ENCODE measurements at places on chromosomes 3 and 15. TPM values are rescaled to one million over a fixed set of nuclear protein-coding genes. Genes with fewer than 3 reads are reported as not detected.

The NPAP1 gene
- total RNA-seq, result 0.26 TPM

The SEMA3B gene
- 71.1 TPM for total RNA-seq

The PATL2 gene
- 1.6 TPM for total RNA-seq

The ABI3BP gene
- 19.8 TPM for total RNA-seq

The FGF12 gene
- 2.3 TPM for total RNA-seq

The SYNPR gene
- total RNA-seq, result 0.52 TPM

The NOX5 gene
- not detected for total RNA-seq

The GNB4 gene
- 7.3 TPM for total RNA-seq

DNA sequence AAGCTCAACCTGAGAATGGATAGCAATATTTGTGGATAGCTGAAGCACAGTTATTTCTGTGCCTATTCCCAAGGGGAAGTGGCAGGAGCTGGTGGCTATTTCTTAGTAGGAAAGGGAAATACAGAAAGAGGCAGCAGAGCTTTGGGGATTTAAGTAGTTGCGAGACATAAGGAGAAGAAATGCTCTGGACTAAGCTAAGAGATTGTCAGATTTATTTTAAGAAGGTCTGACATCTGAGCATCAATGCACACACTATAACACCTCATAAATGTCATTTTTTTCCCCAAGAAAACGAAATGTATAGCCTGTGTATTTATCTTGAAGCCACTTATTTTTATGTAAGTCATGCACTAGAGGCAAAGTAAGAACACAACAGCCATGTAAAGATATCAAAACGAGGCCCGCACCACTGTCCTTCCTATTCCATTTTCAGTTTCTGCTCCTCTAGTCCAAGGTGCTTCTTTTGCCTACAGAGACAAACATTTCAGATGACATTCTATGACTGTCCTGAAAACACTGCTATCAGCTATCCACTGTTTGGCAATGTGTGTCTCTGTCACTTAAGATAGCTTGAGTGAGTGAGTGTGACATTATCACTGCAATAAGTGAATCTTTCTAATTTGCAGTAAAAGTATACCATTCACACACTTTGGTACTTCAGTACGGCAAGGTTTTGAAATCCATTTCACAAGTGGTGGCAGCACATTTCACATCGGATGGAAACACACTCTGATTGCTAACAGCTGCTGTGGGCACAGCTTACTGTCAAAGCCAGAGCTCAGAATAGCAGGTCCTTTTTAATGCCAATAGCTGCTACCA, 62.7 kb upstream of the ICE2 start:
- no peak for DNase-seq

GRCh38 chr15:68629519-68630210, 50.9 kb downstream of the CORO2B start:
- no peak for DNase-seq

DNA sequence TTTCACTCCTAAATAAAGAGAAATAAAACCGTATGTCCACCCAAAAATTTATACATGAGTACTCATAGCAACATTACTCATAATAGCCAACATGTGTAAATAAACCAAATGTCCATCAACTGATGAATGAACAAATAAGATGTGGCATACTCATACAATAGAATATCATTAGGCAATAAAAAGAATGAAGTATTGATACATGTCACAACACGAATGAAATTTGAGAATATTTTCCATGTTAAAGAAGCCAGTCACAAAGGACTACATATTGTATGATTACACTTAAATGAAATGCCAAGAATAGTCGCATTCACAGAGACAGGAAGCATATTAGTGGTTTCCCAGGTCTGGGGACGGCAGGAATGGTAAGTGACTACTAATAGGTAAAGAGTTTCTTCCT, 869.2 kb downstream of the IGSF11 start:
- no peak for DNase-seq

GRCh38 chr15:22258398-22259150, 178.2 kb downstream of the OR4M2 start:
- DNase-seq, result no peak

DNA sequence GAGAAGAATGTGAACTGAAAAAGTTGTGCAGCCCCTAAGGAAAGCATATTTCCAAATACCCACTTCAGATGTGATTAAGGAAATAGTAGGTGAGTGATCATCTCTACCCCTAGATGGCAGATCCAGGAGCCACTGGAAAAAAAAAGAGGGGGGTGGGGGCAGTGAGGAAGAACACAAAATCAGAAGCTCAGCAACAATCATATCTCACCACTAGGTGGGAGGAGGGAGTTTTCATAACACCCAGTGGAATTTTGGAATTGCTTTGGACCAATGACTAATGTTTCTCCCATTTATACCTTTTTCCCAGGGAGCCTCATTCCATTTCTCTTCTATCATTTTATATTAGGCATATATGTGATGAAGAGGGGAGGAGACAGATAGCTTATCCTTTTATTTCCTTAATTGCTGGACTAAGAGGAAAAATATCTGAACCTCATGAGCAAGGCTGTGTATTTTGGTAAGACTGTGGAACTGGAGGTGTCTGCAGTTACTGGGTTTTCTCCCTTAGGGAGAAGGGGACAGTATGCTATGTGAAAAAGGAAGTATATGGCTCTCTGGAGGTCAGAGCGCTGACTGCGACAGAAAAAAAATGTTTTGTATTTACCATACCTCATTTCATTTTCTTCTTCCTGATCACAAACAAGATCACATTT, 363.4 kb downstream of the GAP43 start:
- DNase-seq, result no peak

DNA sequence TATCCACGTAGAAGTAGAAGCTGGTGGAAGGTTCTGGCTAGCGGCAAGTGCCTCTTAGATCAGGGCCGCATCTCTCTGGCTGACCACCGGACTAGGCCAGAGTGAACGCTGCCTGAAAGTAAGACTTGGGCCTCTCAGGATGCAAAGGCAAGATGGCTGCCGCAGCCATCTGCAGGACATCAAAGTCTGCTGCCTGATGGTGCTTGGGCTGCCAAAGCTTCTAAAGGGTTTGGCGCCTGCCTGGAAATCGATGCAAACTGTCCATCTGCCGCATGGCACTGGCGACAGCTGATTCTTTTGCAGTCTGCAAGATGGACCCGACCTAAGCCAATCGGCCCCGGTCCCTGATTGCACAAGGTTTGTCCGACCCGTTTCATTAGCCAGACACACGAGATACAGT, 196.7 kb upstream of the TBC1D5 start:
- DNase-seq, result no peak

DNA sequence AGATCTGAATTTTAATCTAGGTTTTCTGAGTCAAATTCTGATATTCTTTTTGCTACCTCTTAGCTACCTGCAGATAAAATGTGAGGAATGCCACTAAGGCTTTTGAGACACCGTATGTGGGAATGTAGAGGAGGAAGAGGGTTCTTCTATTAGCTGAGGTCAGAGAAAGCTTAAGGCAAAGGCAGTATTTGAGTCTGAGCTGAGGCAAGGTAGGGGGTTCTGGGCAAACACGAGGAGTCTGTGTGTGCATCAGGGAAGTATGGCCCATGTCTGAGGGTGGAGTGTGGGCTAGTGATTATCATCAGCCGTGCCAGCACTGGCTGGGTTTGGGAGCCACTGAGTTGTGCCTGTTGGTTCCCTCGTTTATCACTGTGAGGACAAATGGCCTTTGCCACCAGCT, 181.1 kb downstream of the SOX2 start:
- DNase-seq, result no peak

- DNase-seq, result no peak
These were observed 229.6 kb downstream of the IGSF11 start for GRCh38 chr3:118805007-118805406.

DNA sequence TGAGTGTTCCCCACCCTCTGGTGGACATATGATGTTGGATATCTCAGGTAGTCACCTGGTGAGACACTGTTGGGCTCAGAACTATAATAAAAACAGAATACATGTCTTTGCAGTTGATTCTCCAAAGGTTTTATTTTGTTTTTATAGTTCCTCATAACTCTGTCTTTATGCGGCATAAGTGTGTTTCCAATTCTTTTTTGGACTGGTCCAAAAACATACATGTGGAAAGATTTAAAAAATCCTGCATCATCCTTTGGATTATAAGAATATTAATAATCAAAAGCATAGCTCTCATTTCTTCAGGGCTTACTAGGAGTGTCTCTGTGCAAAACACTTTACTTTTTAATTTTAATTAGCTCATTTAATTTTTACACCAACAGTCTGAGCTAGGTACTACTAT, 71.0 kb upstream of the ANKRD34C start:
- DNase-seq, result no peak

DNA sequence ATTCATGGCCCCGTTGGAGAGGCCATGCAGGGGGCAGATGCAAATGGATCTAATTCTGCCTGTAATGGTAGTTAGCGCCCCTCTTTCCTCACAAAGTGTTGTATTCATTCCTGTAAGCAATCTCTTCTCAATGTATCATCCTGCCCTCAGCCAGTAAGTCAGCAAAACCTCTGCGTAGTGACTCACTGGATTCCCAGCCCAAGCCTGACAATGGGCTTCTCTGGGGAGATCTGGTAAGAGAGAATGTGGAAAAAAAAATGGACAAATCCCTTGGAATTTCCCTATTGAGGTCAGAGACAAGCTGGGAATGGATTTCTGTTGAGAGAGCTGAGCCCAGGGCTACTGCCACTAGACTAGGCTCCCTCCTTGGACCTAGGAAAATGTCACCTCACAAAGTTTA, 25.4 kb downstream of the ADPGK start:
- peak; percentile 19 for DNase-seq

- DNase-seq, result no peak
These were observed 309.8 kb downstream of the OXSM start for GRCh38 chr3:26099692-26100091.

DNA sequence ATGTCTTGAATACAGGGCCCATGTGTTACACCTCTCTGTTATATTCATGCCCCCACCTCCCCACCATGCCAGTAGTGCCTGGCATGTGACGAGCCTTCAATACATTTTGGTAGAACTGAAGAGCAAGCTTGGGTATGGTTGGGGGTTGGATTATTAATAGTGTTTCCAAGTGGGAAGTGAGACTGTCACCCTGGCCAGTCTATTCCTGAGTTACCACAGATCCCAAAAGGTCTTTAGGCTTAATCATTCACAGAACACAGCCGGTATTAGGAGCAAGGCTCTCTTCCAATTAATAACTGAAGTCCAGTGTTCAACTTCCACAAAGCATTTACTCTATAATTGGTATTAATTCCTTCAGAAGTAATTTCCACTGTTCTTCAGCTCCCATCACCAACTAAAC, 231.9 kb upstream of the LRTM1 start:
- DNase-seq, result no peak

- no peak for DNase-seq
These were observed 45.5 kb downstream of the TFG start for GRCh38 chr3:100754563-100755334.

GRCh38 chr3:179035232-179035631, 36.4 kb downstream of the ZMAT3 start:
- no peak for DNase-seq

GRCh38 chr3:138559134-138559533, 34.9 kb downstream of the CEP70 start:
- DNase-seq, result no peak

GRCh38 chr3:125151442-125151817, 61.1 kb downstream of the SLC12A8 start:
- DNase-seq, result no peak

DNA sequence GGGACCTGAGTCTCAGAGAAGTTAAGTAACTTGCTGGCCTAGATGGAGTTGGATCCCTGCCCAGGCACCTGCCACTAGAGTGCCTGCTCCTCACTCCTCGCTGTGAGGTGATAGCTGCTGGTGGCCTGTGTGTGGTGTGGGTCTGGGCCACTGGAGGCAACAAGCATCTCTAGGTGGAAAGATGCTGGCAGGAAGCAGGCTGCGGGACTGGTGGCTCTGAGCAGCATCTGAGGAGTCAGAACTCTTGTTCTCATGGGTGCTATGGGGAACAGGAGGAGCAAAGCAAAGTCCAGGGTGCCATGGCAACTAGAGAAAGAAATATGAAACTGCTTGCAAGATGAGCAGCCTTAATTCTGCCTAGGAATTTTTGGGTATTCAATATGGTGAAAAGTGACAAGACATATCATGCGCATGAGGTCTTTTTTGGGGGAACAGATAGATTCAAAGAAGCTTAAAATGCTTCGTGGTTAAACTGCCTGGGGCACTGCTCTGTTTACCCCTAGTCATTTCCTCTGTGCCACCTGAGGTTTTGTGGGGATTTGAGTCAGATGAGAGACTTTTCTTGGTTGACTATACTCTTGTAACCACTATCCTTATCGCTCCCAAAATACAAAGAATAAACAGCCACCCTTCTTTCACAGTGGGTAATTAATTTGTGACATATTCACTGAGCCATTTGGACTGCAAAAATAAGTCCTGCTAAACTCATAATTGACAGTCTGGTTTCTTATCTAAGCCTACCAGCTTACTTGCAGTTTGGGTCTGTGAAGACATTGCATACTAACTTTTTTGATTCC, 50.3 kb downstream of the MED12L start:
- DNase-seq, result peak; percentile 67

DNA sequence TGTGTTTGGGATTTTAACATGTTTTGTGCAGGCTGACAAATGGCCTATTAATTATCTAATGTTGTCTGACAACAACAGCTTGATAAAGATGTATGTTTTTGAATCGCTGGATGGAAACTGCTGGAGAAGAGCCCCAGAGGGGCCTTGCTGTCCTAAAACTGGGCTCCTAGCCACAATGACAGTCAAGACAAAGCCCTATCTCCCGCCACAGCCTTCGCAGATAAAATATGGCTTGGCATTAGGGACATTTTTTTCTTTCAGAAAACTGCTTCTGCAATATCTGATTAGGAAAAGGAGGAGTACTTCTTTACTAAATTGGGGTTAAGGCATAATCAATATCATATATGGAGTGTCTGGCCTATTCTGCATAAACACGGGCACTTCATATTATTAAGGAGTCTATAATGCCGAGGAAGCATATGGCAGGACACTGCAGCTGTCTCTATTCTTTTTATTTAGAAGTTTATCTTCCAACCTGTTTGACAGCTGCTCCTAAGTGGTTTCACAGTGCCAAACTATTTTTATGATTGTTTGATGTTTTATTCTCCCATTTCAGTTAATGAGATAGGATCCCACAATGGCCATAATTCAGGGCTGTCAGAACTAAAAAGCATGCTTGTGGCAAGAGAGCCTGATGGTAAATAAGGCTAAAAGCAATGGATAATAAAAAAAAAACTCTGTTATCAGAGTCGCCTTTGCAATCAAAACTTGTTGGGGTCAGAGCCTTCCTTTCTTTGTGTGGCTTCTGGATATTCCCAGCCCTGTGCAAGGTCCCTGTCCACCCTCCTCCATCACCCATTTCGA, 210.1 kb downstream of the MECOM start:
- no peak for DNase-seq

- DNase-seq, result peak; percentile 48
These were observed 323.3 kb upstream of the TLE3 start for GRCh38 chr15:70420948-70421482.

Measured in body of pancreas (tissue), 4 donors.